ENCODE measurements at places on chromosomes 12 and 14.

- DNase-seq, result no peak
Measured at GRCh38 chr14:97381309-97381708, 584.1 kb downstream of the VRK1 start.

GRCh38 chr12:124517260-124518050 is 50.0 kb downstream of the NCOR2 start:
- DNase-seq, result no peak

DNA sequence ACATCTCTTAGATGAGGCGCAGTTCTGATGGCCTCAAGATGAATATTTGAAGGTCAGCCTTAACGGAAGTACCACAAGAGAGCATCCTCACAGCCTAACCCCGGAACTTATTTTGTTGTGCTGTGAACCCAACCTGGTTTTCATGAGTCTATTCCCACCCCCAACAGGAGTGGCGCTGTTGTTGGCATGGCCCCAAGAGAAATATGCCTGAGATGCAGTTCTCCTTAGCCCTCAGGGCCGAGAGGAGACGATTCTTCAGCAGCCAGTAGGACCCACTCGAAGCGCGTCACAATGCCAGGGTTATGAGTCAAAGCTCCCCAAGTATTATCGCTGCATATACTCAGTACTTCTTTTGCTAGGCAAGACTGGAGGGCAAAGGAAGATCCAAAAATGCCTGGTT is 24.5 kb upstream of the BCL11B start:
- DNase-seq, result no peak

- no peak for DNase-seq
Measured at GRCh38 chr12:24393071-24393470, 443.6 kb upstream of the SOX5 start.

- DNase-seq, result no peak
Measured at GRCh38 chr12:30164382-30165318, 380.9 kb upstream of the TMTC1 start.

DNA sequence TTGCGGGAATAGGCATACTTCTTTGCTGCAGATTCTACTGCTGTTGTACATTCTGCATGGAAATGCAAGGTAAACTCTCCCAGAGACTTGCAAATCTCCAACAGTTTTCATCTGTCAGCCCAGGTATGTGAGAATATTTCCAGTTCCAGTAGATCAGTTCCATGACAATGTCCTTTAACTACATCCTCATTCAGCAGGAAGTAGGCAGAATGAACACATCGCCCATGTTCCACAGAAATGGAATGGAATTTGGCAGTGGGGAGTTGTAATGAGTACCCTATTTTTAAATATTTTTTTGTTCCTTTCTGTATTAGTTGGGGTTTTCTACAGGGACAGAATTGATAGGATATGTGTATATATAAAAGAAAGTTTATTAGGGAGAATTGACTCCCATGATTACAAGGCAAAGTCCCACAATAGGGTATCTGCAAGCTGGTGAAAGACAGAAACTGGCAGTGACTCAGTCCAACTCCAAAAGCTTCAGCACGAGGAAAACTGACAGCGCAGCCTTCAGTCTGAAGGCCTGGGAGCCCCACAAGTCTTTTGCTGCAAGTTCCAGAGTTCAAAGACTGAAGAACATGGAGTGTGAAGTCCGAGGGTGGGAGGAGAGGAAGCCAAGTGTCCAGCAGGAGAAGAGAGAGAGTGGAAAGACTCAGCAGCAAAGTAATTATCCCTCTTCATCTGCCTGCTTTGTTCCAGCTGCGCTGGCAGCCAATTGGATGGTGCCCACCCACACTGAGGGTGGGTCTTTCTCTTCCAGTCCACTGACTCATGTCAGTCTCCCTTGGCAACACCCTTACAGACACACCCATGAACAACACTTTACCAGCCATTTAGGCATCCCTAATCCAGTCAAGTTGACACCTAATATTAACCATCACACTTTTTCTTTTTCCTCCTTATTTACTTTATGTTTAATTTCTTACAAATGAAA is 110.4 kb upstream of the SCAF11 start:
- no peak for DNase-seq
